ENCODE measurements at places on chromosomes 4 and X. TPM values are rescaled to one million over a fixed set of nuclear protein-coding genes. Genes with fewer than 3 reads are reported as not detected.

ATP8A1 gene
- 1.3 TPM for total RNA-seq

PSAPL1 gene
- total RNA-seq: not detected

PPAT gene
- total RNA-seq: 22.3 TPM

ATP2B3 gene
- total RNA-seq: not detected

MAGEA8 gene
- not detected for total RNA-seq

RHOXF2 gene
- total RNA-seq: not detected

UGT2B11 gene
- not detected for total RNA-seq

DUSP9 gene
- total RNA-seq: 1.3 TPM

F9 gene
- not detected for total RNA-seq

TMEM187 gene
- 2.7 TPM for total RNA-seq

CLOCK gene
- total RNA-seq: 19.5 TPM

ANAPC4 gene
- total RNA-seq: 16.0 TPM

SPACA5 gene
- not detected for total RNA-seq

MAGEB1 gene
- not detected for total RNA-seq

JCHAIN gene
- total RNA-seq: 1.3 TPM

KIAA1210 gene
- 0.04 TPM for total RNA-seq

GJB1 gene
- total RNA-seq: not detected

CCSER1 gene
- 2.8 TPM for total RNA-seq

SPANXN2 gene
- total RNA-seq: not detected

ATP1B4 gene
- total RNA-seq: not detected

Measured in H4 (cell line).